ENCODE measurements at places on chromosomes 4 and X.

GRCh38 chr4:24770032-24770584, 25.3 kb upstream of the SOD3 start:
- DNase-seq = peak; percentile 98

DNA sequence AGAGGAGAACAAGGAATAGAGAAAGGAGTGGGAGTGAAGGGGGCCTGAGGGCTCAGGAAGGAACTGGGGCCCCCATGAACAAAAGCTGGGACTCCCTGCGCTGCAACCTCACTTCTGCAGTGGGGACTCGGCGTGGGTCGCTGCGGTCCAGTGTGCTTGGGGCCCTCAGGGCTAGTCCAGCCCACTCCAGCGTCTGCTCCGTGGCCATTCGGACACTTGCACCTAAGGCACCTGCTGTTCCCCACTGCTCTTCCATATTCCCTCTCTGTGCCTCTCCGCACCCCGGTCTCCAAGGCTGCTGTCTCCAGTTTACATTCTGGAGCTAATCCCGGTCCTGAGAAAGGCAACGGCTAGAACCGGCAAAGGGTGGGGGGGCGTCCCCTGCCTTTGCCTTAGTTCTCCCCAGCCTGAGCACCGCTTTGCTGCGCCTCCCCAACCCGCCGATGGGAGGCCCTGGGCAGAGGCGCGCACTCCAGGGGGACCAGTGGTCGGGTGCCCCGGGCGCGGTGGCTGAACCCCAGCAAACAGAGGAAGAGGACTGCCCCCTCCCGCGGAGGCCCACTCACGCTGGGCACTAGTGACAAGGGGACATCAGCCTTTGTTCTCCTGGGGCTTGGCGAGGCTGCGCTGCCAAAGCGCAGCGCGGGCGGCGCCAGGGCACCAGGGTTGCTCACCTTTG, 327.7 kb upstream of the F9 start:
- DNase-seq = no peak

DNA sequence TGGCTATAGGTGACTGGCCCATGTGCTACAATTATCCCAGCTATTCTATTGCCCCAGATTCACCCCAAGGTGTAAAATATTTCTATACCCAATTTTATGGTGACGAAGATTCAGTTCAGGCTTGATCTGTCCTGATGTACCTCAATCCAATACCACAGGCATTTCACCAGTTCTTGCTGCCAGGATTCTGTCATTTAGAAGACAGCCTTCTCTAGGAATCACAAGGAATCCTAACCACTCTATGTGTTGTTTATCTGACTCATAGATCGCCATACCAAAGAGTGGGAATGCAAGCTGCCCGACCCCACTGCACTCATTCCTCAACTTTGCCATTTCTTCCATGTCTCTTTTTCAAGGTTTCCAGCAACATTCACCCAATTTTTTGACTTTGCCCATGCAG, 355.0 kb upstream of the EMCN start:
- DNase-seq = peak; percentile 42

DNA sequence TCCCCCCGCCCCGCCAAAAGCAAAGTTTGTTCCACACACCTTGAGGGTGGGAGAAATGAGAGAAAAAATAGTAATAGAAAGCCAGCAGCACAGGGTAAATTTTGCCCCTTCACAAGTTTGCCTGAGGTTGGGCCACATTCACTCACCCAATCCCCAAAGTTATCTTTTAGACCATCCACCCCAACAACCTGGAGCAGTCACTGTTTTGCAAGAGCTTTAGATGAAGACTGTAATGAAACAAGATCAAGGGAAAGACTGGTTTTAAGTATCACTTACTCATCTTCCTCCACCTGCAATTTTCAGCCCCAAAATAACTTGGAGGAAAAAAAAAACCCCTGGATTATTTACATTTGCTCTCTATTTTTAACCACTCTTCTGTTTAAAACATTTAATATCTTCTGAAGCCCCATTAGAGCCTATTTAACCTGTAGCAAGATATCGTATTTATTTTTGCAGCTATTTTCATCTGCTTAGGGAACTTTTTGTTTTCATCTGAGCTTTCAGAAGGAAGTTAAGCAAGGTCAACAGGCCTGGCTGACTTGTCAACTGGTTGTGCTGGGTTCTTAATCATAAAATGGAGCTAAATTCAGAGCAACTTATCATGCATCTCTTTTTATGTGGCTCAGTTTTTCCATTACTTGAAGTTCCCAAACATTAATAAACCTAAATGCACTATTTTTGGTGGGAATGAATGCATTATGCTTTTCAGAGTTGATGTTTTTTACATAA, 24.6 kb upstream of the TBL1X start:
- no peak for DNase-seq

DNA sequence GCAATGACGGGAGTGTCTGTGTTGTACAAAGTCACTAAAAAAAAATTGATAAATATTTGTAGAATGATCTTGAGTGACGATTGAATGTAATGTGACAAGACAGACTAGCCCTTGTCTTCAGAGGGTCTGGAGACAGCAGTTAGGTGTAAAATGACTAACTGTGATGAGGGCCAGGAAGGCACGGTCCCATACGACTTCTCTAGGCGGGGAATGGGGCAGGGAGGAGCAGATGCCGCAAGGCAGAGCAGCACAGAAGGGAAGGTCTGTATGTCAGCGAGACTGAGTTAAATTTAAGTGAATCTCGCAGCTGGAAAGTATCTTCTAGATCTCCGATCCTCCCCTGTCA, 405 bp downstream of the CENPE start:
- DNase-seq = peak; percentile 53

GRCh38 chr4:185771711-185772390, 40.1 kb downstream of the SORBS2 start:
- no peak for DNase-seq

DNA sequence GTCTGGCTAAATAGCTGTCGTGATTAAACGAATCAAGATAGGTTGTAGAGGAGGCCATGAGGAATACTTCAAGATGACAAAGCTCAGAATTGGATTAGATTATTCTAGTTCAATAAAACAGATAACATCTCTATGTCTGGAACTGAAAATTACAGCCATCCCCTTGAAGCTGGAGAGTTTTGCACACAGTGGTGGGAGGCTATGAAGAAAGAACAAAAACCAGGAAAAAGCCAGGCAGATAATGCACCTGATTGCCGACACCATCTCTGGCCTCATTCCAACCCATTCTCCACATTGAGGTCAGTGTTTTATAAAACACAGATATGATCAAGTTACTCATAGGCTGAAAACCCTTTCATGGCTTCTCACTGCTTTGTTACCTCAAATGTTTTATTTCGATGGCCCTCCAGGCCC, 188.3 kb downstream of the RASL11B start:
- no peak for DNase-seq

GRCh38 chr4:24973747-24974601, 56.8 kb downstream of the LGI2 start:
- peak; percentile 18 for DNase-seq

- DNase-seq = no peak
Measured at GRCh38 chr4:138085736-138086305, 156.3 kb downstream of the SLC7A11 start.

GRCh38 chr4:139844057-139844456, 178.4 kb downstream of the MGST2 start:
- DNase-seq = no peak

DNA sequence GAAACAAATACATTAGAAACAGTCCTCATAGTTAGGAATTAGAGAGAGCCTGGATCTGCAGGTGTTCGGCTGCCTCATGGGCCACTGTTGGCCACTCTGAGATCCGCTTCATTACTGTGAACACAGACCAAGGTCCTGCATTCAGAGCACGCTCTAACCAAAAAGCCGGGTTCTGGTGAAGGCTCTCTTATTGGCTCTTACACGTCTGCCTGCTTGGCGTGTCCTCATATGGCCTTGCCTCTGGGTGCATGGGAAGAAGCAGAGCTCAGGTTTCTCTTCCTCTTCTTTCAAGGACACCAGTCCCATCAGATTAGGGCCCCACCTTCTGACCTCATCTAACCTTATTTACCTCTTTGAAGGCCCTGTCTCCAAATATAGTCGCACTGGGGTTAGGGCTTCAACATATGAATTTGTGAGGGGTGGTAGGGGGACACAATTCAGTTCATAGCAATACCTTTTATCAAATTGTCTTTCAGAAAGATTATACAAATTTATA, 37.1 kb upstream of the ELF2 start:
- DNase-seq = no peak

DNA sequence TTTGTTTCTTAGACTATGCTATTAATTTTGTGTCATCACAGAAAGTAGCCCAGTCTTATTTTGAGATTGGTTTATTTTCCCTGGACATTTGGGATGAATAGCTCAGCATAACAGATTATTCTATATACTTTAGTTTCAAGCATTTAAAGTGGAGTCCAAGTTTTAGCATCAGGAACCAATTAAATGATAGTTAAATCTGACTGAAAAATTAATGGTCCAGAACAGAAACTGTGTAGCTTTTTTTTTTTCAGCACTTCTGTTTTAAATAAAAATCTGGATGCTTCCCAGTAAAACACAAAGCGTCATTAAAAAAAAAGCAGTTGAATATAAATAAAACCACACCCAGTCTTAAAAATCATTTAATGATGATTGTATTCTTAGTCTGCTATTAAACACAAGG, 59.4 kb upstream of the PITX2 start:
- DNase-seq = no peak

GRCh38 chrX:46376246-46376885, 168.9 kb downstream of the ZNF674 start:
- peak; percentile 61 for DNase-seq

DNA sequence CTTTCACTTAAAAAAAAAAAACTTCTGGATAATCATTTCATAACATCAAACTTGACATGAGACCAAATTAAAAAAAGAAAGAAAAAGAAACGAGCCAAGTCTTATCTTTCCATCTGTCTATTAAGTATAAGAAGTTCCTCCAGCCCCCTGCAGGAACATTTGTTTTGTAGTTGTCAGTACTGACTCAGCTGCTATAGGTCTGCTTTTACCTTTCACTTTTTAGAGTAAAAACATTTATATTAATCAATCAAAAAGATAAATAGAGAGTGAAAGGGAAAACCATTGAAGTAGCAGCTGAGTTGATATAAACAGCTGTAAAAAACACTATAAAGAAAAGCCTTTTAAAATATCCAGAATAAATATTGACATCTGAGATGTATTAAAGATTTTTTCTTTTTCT, 46.1 kb downstream of the CCDC158 start:
- DNase-seq = peak; percentile 30

DNA sequence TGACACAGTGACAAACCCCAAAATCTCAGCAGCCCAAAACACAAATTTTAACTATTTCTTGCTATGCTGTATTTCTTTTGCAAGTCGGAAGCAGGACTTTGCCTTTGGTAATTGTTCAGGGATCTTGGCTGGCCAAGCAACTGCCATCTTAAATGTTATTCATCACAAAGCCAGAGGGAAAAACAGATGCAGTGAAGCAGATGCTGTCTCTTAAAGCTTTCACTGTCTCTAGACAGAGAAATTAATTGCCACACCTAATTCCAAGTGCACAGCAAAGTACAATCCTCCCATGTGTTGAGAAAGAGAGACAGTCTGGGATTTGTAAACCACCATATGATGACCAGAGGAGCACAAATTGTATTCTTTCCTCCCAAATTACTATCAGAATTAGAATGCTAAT, 30.0 kb upstream of the GALNT7 start:
- no peak for DNase-seq

- DNase-seq = no peak
Measured at GRCh38 chr4:21625447-21625846, 323.1 kb downstream of the KCNIP4 start.

DNA sequence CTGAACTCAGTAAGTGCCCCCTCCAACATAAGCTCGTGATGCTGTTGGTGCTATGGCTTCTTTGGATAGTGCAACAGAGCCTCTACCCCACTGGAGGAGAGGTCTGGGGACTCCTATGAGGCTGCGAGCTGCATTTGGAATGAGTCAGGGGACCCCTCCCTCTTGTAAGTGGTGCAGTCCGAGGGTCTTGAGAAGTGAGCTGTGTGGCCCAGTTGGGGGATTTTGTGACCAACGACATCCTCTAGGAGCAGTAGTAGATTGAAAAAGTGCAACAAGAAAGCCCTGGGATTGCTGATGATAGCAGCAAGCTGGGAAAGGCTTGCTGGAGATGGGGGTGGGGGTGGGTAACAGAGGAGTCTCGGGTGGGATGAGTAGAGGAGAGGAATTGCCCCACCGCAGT, 3.1 kb downstream of the FRMPD3 start:
- no peak for DNase-seq

DNA sequence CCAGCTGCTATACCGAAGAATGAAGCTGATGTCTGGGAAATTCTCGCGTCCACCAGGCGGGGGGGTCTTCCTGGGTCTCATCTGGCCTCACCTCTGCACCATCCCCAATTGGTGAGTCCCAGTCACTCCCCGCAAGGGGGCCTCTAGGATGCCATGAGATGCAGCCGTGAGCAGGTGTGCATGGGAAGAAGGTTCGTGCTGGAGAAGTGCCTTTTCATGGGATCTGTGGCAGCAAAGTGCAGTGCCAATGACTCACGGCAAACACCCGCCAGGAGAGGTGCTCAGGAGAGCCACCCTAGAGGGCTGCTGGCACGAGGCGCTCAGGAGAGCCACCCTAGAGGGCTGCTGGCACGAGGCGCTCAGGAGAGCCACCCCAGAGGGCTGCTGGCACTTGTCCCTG, 55.1 kb downstream of the CPZ start:
- DNase-seq = no peak

GRCh38 chr4:78667764-78668163, 108.4 kb upstream of the BMP2K start:
- no peak for DNase-seq

DNA sequence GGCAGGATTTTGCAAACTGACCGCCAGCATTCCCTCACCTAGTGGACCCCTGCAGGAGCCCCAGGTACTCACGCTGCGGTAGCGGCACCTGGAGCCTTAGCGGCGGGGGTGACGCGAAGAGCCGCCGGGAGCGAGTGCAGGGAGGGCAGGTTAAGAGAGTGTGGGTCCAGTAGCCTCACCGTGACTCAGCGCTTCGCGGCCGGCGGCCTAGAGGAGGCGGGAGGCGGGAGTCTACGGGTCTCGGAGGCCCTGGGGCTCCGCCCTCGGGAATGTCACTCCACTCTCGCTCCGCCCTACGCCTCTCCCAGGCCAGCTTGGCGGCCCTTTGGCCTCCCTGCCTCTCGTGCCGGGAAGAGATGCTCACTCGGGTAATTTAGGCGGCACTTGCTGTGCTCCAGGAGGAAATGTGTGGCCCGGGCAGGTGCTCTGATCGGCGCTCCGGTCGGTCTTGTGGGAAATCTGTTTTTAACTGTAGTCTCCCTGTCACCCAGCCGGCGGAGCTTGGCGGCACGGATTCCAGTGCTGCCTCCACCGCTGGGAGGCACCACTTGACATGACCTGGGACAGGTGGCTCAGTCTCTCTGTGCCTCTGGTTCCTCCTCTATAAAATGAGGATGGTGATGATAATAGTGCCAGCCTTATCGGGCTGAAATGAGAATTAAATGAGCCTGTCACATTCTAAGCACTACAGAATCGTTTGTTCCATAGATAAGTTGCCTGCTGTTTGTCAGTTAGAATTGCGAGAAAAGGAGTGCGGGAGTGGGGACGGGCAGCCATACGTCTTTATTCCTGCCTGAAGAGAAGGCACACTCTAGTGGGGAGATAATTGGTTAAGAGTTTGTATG, at the start of gene PIR:
TSS of gene PIR (minus strand) at position 216 of the 845 bp plus-strand sequence. CDS start 2,076 bp downstream, outside the sequence.
- DNase-seq = peak; percentile 85

GRCh38 chr4:53004497-53005148, 142.5 kb downstream of the RASL11B start:
- no peak for DNase-seq

Data from ELR (cell line).